ENCODE measurements at places on chromosomes 7 and 10.

DNA sequence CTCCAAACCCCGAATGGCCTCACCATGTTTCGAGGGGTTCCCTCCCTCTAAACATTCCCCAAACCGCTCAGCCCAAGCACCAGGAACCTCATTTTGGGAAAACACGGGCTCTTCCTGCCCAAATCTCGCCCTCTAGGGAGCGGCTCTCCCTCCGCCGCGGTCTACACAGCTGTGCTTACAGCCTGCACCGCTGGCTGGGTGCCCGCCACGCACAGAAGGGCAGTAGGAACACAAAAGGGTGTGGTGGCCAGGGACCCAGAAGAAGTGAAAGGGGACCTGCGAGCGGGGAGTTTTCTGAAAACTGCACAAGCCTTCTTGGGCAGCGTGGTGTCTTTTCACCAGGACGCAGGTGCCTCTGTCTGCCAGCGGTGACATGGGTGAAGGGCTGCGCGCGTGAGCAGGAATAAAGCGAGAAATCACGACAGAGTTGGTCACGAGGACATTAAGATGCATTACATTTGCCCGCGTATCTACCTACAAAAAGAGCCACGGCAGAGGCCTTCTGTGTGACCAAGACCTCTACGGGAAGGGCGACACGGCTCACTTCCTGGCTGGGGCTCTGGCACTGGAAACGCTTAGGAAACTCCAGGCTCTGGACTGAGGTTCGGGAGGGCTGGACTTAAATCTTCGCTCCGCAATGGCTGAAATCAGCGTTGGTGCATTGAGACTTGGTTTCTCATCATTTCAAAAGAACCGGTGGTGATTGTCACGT, 171.7 kb downstream of the LSM5 start:
- DNase-seq, result no peak

- no peak for DNase-seq
Observed at GRCh38 chr7:128400566-128400965, 9.2 kb downstream of the IMPDH1 start.

DNA sequence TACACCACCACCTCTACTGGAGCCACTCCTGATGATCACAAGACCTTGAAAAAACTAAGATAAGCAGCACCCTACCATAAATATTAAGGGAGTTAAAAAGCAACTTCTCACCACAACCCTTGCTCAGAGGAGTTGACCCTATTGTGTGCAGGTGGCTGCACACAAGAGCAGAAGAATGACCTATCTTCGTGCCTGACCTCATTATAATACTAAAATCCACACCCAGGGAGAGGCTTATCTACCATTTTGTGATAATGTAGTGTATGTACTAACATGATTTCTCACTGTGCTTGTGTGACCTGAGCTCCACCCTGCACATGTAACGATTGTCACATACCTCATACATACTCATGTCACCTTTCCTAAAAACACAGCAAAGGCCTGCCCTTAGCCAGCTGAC, 205.0 kb upstream of the MBL2 start:
- no peak for DNase-seq

- DNase-seq, result no peak
Observed at GRCh38 chr7:29204491-29205272, 10.1 kb downstream of the CHN2 start.

DNA sequence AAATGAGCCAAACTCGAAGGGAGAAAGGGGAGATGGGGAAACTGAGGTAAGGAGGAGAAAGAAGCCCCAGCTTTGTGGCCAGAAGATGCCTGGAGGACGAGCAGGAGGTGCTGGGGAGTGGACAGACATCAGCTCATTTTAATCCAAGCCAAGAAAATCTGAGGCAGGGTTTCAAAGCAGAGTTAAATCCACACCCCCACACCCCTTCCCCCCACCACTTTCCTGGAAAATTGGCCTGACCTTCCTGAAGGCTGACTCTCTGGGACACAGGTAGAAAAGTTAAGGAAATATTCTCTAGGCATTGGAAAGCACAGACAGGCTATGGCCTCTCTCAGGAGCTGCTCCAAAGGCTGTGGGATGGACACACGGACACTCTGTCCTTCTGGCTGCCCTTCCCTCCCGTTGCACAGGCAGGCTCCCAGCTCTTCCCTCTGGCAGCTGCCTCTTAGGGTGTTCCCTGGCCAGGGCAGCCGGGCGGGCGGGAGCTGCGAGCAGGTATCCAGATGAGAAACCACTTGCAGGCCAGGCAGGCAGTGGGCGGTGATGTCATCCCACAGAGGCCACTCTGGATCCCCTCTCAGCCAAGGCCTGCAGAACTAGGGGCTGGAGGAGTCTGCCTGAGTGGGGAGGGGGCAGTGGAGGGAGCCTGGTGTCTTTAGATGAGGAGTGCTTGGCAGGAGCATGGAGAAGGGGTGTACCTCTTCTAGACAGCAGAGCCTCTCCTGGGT, 171.8 kb downstream of the NEURL1 start:
- DNase-seq, result no peak

Measured in Caco-2 (cell line).